ENCODE measurements at places on chromosomes 4 and X.

DNA sequence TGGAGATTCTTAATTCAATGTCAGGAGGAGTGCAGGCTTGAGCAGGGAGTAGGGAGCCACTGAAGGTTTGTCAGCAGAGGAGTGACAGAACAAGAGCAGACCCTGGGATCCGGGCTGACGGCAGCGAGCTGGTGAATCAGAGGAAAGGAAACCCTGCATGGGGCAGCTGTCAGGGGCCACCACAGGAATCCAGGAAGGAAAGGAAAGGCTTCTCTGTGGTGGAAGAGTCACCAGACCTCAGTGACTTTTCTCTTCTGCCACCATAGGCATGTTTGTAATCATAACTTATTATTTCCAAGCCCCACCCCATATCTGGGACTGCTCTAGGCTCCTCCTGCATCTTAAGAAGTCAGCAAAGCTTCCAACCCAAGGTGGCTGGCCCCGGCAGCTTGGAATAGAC lies 150.9 kb downstream of the BCOR start:
- no peak for DNase-seq

- DNase-seq, result no peak
Measured at GRCh38 chr4:145535202-145535601, 53.5 kb downstream of the SMAD1 start.

GRCh38 chr4:1492651-1493539 lies 86.7 kb upstream of the NKX1-1 start:
- no peak for DNase-seq

- DNase-seq, result no peak
Measured at GRCh38 chr4:113831457-113831856, 69.9 kb upstream of the CAMK2D start.

DNA sequence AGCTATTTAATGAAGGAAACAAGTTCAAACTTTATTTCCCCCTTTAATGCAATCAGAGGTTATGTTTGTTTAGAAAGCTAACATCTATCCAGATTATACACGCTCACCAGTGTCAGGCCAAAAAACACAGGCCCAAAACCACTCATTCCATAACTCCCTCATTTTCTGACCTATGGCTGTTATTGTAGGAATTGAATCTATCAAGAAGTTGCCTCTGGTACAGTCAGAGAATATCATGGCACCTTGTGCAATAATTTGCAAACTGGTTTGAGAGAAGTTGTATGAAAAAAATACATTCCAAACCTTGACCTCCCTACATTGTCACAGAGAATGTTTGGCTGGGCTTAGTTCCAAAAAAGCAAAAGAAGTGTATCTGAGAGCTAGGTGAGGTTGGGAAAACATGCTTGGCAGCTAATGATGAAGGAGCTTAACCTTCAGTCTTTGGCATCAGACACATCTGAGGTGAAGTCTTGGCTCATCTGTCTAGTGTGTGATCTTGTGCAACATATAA lies 591.0 kb downstream of the ANKRD50 start:
- no peak for DNase-seq

DNA sequence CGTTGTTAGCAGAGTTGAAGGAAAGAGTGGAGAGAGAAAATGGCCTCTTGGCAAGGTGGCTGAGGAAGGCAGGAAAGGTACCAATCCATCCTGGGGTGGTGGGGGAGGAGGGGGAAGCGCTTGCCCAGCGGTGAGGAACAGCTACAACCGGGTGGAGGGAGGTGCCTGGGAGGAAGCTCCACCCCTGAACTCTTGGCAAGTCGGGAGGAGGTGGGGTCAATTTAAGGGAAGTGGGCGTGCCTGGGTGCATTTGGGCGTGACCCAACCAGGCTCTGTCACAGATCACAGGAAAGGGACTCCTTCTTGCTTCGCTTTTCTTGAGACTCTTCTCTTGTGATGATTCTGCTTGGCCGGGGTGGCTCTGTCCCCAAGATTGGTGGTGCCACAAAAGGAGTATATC lies 41.7 kb downstream of the BCORL1 start:
- peak; percentile 57 for DNase-seq

GRCh38 chrX:153637121-153638040 lies 9.6 kb upstream of the DUSP9 start:
- peak; percentile 43 for DNase-seq

DNA sequence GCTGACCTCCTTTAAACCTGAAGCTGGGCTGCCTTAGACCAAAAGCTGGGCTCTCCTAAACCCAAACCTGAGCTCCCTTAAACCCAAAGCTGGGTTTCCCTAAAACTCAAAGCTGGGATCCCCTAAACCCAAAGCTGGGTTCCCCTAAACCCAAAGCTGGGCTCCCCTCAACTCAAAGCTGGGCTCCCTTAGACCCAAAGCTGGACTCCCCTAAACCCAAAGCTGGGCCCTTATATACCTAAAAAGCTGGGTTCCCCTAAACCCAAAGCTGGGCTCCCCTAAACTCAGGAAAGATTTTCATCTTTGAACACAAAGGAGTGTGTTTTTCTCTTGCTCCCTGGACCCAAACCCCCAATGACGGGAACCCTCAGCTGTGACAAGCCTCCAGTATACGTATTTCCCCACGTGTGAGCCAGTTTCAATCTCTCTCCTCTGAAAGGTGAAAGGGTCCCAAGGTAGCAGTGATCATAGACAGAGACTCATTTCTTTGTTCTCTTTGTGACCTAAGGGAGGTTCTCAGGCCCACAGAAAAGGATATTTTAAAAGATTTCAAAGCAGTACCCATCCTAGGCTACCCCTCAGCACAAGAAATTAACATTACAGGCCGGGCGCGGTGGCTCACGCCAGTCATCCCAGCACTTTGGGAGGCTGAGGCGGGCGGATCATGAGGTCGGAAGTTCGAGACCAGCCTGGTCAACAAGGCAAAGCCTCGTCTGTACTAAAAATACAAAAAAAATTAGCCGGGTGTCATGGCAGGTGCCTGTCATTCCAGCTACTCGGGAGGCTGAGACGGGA lies 31.3 kb upstream of the ASMTL start:
- DNase-seq, result no peak

DNA sequence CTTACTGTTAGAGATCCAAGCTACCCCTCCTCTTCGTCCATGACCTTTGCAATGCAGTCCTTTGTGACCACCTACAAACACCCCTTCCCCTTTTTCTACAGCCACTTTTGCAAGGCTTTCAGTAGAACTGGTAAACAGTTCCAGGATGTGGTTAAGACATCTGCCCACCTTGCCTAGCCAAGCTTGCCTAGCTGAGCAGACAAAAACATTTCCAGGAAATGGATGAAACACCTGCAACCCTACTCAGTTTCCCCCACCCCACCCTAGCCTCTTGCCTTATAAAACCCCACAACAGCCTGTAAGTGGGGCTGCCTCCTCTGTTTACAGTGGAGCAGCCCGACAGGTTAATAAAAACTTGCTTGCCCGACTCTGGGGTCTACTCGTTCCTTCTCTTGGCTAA lies 133.8 kb downstream of the ZC4H2 start:
- no peak for DNase-seq

GRCh38 chr4:121200795-121201472 lies 36.8 kb upstream of the TNIP3 start:
- no peak for DNase-seq

GRCh38 chrX:18389966-18390365 lies 35.4 kb upstream of the CDKL5 start:
- no peak for DNase-seq

DNA sequence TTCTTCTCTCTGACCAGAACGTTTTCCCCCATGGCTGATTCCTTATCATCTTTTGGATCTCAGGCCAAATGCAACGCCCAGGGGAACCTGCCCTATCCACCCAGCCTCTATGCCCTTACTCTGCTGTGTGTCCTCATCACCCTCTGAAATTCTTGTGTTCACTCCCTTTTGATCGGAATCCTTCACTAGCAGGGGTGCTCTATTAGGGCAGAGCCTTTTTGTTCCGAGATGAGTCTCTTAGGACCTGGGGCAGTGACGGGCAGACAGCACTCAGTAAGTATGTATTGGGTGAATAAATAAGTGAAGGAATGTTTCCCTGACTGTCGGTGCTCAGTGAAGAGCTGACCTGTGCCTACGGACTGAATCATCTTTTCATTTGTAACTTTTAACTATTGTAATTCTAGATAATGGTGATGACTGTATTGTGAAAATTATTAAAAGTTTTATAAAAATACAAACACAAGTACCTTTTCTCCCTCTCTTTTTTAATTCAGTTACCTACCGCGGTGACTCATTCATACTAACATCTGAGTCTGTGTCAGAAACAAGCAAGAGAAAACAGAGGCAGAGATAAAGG lies 4.8 kb upstream of the TENM3 start:
- no peak for DNase-seq

- no peak for DNase-seq
Measured at GRCh38 chrX:46376246-46376885, 168.9 kb downstream of the ZNF674 start.

GRCh38 chr4:178955614-178956013 lies 1513.4 kb upstream of the AGA start:
- DNase-seq, result no peak

DNA sequence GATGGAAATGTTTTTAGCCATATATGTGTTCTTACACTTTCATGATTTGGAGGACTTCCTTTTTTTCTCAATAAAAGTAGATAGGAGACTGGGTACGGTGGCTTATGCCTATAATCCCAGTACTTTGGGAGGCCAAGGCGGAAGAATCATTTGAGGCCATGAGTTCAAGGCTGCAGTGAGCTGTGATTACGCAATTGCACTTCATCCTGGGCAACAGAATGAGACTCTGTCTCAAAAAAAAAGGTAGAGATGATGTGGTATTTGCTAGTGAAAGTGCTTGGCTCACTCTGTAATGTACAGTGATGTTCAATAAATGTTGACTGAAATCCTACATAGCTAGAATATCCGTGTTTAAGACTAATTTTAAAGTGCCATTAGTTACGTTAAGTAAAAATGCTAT lies 27.4 kb downstream of the KLHL2 start:
- DNase-seq, result no peak

GRCh38 chrX:68843992-68844391 lies 15.2 kb downstream of the EFNB1 start:
- DNase-seq, result no peak

GRCh38 chr4:120977435-120977997 lies 55.0 kb upstream of the PRDM5 start:
- no peak for DNase-seq

DNA sequence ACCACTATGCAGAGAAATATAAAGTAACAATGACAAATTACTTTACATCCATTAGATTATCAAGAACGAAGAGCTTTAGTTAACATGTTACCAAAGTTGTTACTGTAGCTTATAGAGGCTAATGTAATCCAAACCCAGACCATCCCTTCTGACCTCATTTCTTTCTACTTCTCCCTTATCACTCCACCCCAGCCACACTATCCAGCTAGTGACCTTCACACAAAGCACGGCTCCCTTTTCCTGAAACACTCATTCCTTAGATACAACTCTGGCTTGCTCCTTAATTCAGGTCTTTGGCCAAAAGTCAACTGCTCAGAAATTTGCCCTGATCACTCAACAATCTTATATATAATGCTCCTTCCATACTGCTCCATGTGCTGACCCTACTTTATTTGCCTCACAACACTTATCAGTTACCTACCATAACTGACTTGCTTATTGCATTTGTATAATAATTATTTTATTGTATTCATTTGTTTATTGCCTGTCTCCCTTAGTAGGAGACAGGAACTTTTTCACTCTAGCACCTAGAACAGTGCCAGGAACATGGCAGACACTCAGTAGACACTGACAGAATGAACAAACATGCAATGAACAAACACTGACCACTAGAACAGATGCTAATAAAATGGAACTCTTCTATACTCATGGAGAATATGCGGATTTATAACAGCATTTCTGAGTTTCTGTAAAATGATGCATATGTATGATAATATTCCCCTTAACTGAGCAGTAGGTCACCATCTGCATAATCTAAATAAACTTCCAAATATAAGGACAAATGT lies 67.6 kb downstream of the EIF4E start:
- DNase-seq, result no peak

GRCh38 chrX:117215683-117216082 lies 752.9 kb upstream of the CT83 start:
- DNase-seq, result no peak

GRCh38 chr4:5988086-5988845 lies 30.0 kb downstream of the C4orf50 start:
- no peak for DNase-seq

DNA sequence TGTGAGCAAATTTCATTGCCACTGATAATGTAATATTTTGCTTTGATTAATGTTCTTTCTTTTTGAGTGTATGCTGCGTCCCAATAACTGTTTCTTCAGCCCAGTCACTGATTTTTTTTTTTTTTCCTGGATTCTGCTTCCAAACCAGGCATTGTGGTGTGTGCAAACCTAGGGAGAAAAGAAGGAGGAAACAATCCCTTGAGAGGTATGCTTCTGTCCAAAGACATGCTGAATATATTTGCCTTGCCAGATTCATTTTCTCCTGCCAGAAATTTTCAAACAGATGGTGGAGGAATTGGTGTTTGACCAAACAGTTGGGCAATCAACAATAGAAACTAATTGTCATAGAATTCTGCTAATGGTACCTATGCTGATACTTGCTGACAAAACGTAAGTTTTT lies 753.6 kb downstream of the RPA4 start:
- DNase-seq, result no peak

DNA sequence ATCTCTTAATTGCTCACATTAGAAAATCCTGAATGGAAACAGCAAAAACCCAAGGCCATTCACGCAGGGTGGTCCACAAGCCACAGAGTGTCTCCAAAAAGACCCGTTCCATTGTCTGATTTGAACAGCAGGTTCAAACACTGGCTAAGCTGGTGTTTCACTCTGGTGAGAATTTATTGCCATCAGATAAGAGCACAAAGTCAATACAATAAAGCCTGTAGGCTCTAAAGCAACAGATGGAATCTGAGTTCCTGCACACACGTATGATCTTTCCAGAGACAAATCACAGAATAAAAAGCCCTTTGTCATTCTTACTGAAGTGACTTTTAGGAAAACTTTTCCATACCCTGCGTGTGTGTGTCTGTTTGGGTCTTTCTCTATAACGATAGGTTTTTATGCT lies 5.1 kb upstream of the SFRP2 start:
- no peak for DNase-seq

- no peak for DNase-seq
Measured at GRCh38 chr4:170389411-170389810, 299.7 kb upstream of the AADAT start.

- no peak for DNase-seq
Measured at GRCh38 chr4:87239821-87240220, 19.4 kb upstream of the KLHL8 start.

DNA sequence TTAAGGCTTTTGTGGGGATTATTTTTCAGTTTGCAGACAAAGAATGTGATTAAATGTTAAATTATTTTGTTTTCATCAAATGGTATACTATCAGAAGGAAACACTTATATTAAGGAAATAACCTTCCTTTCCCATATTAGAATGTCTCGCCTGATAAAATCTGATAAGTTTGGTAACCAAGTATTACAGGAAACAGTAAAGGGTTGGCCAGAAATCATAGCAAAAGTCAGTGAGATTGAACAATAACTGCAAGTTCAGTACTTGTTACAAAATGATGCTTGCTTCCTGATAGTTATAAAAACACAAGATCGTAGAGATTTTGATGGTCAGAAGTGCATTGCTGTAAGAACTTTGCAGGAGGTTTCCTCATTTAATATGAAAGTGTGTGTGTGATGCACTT lies 40.5 kb downstream of the FABP2 start:
- DNase-seq, result no peak

Measured in ascending aorta (tissue), 2 donors.